ENCODE measurements at places on chromosomes 5 and 9.
A peak's percentile ranks its signal among the peaks of the same experiment; 100 is the strongest.

GRCh38 chr9:132040808-132041207 lies 38.9 kb downstream of the MED27 start:
- no peak for DNase-seq

DNA sequence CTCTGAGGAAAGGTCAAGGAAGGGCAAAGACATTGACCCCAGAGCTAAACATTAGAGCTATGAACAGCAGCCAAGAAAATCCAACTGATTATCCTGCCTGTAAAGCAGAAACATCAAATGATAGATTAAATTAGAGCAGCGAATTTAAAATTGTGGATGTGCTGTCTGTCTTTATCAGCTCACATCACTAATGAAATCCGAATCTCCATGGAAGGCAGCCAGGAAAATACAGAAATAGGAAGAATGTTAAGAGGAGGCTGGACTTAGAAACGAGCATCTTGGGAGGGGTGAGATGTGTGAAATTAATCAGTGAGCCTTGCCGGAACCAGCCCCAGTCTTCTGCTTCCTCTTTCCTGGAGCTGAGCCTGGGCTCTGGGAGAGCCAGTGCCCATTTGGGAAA lies 191.0 kb downstream of the PJA2 start:
- no peak for DNase-seq

DNA sequence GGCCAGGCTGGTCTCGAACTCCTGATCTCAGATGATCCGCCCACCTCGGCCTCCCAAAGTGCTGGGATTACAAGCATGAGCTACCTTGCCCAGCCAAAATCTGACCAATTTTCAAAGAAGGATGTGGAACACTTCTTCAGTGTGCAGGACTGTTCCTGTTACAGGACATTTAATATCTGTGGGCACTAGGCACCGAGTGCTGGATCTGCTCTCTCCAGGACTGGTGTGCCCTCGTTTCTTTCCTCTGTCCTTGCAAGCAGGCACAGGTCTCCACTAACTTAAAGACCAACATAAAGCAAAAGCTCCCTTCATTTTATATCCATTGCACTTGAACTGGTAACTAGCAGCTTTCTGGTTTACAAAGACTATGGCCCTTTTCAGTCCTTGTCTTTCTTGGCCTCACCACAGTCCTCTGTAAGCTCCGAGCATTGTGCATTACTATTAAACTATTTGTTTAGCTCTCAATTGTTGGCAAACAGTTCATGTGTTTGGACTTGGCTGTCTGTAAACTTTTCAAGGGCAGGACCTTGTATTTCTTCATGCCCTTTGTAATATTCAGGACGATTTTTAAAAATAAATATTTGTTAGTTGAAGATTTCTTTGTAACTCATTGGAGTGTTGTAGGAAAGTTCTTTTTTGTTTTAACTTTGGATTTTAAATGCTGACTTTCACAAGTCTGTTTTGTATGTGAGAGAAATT lies 37.3 kb downstream of the ARHGEF28 start:
- no peak for DNase-seq

DNA sequence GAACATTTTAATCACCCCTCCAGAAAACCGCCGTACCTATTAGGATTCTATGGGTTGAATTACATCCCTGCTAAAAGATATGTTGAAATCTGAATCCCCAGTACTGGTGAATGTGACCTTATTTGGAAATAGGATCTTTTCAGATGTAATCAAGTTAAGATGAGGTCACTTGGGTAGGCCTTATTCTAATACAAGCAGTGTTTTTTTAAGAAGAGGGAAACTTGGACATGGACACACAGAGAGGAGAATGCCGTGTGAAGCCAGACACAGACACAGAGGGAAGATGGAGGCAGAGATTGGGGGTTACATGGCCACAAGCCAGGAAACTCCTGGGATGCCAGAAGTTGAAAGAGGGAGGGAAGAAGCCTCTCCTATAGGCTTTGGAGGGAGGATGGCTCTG lies 183.5 kb downstream of the GNA14 start:
- no peak for DNase-seq

GRCh38 chr9:89999176-89999533 lies 394.3 kb downstream of the GADD45G start:
- no peak for DNase-seq

GRCh38 chr9:88816141-88816540 lies 175.1 kb upstream of the S1PR3 start:
- peak; percentile 59 for DNase-seq

All from coronary artery (tissue), 2 donors.